HFFc6 (cell line): ENCODE measurements at places on chromosomes 16 and 17. TPM values are rescaled to one million over a fixed set of nuclear protein-coding genes. Genes with fewer than 3 reads are reported as not detected.

DNA sequence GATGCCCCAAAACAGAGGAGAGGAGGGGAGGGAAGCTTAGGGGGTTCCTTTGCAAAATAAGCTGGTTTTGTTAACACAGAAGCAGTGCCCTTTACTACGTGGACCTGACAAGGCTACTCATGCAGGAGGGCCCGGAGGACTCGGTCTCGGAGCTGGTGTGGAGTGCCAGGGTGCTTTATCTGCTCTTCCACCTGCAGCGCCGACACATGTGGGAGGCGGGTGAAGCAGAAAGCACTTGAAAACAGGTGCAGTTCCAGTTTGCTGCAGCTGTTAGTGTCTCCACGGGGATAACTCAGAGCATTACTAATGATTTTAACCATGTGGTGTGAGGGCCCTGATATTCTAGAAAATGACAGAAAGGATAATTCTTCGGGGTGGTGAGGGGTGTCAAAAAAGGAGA, 35.0 kb upstream of the MNT start:
- DNase-seq, result no peak

The SCIMP gene
- total RNA-seq, result not detected in 3 replicates

DNA sequence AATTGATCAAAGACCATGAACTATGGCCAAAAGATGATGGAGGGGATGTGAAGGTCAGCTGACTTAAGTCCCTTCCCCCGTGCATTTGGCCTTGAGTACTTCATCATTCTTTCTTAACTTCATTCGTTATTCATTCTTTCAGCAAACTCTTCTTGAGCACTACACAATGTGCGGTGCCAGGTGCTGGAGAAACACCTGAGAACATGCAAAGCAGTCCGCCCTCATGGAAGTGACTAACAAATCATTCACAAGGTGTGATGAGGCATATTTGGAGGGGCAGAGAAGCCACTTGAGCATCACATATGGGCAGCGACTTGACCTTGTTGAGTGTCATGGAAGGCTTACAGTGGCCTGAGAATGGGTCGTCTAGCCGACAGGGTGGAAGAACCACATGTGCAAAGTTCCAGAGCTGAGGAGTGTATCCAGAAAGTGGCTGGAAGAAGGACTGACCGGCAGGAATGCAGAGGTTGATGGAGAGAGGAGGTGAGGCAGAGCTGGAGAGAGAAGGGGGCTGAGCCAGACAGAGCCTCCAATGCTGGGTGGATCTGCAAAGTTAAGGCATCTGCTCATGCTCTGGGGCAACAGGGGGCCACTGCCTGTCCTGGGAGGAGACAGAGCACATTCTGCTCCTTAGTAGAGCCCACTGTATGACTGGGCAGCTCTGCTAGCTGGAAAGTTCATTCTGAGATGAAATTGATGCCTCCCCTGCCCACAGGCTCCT, 25.1 kb upstream of the EIF1 start:
- DNase-seq, result no peak

DNA sequence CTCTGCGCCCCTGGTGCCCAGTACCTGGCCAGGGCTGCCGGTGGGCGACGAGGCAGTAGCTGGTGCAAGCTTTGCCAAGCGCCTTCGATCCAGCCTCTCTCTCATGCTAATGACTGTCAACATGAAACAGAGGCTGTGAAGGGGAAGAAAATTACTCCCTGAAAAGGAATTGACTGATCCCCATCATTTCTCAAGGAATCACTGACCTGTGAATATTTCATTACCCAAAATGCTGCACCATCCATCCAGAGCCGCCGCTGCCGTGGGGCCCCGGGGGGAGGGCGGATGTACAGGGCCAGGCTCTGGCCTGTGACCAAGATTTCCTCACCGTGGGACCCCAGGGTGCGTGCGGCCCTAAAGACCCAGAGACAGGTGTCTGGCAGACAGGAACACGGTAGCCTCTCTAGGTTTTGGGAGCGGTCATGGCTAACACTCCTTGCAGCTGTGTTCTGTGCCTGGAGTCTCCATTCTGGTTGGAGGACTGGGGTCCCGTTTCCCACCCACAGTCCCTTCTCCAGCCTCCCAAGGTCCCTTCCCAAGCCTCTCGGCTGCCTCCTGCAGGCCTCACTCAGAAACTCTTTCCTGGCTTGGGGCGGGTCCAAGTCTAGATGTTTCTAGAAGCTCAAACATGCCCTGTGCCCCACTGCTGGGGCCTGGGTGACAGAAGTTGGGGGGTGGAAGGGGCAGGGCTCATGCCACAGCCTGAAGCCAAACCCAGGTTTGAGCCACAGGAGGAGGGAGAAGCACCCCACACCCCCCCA, 73.3 kb downstream of the ENGASE start:
- DNase-seq, result no peak

The MYH8 gene
- not detected in 3 replicates for total RNA-seq

DNA sequence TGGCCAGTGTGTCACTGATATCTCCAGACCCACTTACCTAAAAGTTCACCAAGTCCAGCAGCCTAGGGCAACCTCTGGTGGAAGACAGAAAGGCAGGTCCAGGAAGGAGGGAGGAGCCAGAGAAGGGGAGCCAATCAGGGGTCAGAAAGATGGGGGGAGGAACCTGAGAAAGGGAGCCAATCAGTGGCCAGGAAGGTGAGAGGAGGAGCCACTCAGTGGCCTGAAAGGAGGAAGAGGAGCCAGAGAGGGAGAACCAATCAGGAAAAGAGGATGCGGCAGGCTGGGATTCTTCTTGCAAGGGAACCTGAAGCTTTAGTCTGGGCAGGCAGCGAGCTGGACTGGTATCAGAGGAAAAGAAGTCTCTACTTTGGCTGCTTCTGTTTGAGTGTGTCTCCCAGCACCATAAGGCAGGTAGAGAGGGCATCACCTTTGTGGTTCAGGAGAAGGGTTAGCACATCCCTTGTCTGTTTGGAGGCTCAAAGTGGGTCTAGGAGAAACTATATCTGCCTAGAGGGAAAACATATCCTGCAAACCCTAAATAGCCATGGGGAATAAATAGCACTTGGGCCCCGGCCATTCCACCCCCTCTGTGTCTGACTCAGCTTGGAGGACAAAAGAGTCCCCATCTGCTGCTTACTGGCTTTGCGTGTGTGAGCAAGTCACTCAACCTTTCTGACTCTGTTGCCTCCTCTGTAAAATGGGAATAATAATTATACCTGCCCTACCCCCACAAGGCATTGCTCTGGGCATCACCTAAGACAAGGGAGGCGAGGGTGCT, 43.4 kb upstream of the CRHR1 start:
- DNase-seq, result peak; percentile 45

The RNF151 gene
- not detected in 3 replicates for total RNA-seq

The HS3ST4 gene
- total RNA-seq, result not detected in 2 replicates

- DNase-seq, result no peak
Measured at GRCh38 chr16:7946142-7946541, 613.5 kb downstream of the RBFOX1 start.

GRCh38 chr16:20372701-20373100, 20.2 kb upstream of the UMOD start:
- DNase-seq, result no peak

- DNase-seq, result no peak
Measured at GRCh38 chr16:25959221-25959620, 267.5 kb downstream of the HS3ST4 start.

The PRSS8 gene
- not detected in 3 replicates for total RNA-seq

DNA sequence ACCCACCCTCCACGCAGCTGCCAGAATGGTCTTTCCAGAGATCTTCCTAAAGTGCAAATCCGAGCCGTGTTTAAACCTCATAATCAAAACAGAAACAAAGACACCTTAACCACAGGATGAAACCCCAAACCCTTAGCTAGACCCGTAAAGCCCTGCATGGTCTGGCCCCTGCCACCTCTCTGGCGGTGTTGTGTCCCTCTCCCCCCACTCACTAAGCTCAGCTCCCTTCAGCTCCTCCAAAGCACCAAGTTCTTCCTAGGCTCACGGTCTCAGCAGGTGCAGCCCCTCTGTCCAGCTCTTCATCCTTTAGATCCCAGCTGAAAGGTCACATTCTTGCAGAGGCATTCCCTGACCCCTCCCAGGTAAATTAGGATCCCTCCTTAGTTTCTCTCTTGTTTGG, 4.4 kb upstream of the NXPH3 start:
- DNase-seq, result no peak

- peak; percentile 79 for DNase-seq
Measured at GRCh38 chr17:81685108-81685507, 1.3 kb downstream of the HGS start.

The KRTAP3-1 gene
- total RNA-seq, result 3.2 to 6.9 TPM (median 6.5 TPM) in 3 replicates

DNA sequence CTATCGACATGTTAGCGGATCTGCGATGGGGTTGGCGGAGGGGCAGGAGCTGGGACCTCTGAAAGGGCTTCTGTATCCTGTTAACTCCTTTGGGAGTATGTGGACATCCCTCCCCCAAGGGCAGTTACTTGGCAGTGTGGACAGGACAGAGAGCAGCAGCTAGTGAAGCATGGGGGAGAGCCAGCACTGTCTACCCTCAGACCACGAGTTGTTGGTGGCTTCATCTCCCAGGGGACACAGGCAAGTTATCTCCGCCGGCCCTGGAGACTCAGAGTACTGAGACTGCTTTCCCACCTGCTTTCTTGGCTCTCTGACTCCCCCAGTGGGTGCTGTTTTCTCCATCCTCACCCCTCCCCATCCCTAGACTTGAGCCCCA, 5.3 kb upstream of the GFAP start:
- DNase-seq, result no peak

DNA sequence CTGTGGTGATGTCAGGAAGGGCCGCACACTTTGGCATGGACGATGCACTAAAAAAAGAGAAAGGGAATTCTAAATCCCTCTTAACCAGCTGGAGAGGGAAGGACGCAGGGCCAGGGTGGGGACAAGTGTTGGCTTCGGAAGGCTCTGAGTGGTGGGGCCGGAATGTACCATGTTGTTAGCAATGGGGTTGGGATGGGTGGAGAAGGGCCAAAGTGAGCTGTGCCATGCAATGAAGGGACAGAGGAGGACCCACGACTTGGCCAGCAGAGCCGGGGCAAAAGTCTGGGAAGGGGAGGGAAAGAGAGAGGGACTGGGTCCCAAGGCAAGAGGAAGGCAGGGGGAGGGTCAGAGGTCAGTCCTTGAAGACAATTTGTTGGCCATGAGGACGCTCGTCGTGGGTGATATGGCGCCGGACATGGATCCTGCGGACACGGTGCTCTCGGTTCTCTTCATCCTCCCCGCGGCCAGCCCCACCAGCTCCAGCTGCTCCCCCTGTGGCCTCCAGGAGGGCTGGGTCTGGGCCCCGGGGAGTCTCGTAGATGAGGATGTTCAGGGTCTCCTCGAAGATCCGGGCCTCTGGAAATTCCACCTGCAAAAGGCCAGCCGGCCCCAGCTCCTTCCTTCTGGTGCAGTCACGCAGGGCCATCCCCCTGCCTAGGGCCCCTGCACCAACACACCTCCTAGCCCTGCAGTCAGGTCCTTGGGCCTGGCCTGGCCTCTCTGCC, 6.4 kb downstream of the ASPHD1 start:
- DNase-seq, result no peak
